Sigmoid colon (tissue), 7 donors: ENCODE measurements at places on chromosomes 6 and 20. TPM values are rescaled to one million over a fixed set of nuclear protein-coding genes. Genes with fewer than 3 reads are reported as not detected.

The VARS2 gene
- total RNA-seq = 10.0 TPM

The CDSN gene
- total RNA-seq = not detected

The TTK gene
- 0.36 TPM for total RNA-seq

The HLA-DMA gene
- 16.3 TPM for total RNA-seq

The SCAND1 gene
- 64.6 TPM for total RNA-seq

The SRSF12 gene
- 3.6 TPM for total RNA-seq

The ANKRD66 gene
- total RNA-seq = not detected

The UFL1 gene
- 25.2 TPM for total RNA-seq

The MRPS18B gene
- 49.5 TPM for total RNA-seq

The KCNK16 gene
- not detected for total RNA-seq

The GGTLC1 gene
- not detected for total RNA-seq

The NANP gene
- total RNA-seq = 5.7 TPM

The ABRACL gene
- total RNA-seq = 6.8 TPM

The NKX2-2 gene
- not detected for total RNA-seq
